Suppressor macrophage treated with lipopolysaccharide for 4 hours (primary cell): ENCODE measurements at places on chromosomes 7 and 10.
A peak's percentile ranks its signal among the peaks of the same experiment; 100 is the strongest.

- DNase-seq: no peak
Observed at GRCh38 chr7:64947252-64948000, 43.4 kb downstream of the ZNF117 start.

GRCh38 chr10:59372543-59372942 is 10.2 kb upstream of the FAM13C start:
- no peak for DNase-seq

DNA sequence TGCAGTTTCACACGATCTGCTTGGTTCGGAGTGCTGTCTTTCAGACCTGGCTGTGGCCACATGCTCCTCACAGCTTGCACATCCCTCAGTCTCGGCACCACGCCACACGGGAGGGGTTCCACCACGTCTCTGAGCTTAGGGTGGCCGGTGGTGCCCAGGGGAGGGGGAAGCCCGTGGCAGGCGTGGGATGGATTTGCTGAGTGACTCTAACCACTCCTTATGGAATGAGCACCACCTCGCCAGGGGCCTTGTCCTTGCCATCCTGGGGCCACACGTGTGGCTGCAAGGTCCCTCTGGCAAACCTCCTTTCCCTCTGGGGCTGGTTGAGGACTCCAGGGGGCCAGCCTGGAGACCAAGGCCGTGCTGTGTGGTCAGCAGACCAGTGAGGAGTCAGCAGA is 29.1 kb upstream of the FAM20C start:
- DNase-seq: no peak

DNA sequence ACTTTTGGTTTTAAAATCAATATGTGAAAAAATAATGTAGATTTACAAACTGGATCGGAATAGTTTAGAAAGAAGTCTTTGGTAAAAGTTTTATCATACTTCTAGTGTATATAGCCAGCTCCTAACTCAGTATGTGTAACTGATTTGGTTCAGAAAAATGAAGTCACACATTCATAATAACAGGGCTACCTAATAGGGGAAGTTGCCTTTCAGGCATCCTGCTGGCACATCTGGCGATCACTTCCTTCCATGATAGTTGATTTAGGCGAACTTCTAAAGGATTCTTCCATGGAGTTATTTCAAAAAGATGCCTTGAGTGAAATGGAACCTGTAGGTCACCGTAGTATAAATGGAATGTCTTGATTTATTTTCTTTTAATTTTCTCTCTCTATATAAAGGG is 69.1 kb downstream of the SHH start:
- DNase-seq: peak; percentile 47

- no peak for DNase-seq
Observed at GRCh38 chr10:9222917-9223316, 1168.4 kb downstream of the GATA3 start.

- no peak for DNase-seq
Observed at GRCh38 chr10:102629661-102630614, 14.3 kb upstream of the TRIM8 start.

DNA sequence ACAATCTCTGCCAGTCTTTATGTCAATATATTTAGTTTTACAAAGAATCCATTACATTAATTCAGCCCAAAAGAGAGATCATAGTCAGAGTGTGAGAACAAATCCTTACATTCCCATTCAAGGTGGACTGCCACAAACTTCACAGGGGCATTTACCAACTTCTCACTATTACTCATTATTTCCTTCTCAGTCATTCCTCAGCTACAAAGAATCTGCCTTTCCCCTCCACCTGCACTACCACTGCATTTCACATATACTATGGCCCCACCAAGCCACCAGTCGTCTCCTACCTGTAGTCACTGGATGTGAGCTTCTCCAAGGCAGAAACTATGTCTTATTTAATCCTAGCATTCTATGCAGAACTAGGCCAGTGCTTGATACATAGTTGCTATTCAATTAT is 94.3 kb downstream of the USP6NL start:
- no peak for DNase-seq
